Hippocampal formation (tissue), 2 donors: ENCODE measurements at places on chromosomes 16 and 17.
A peak's percentile ranks its signal among the peaks of the same experiment; 100 is the strongest.

GRCh38 chr17:63483655-63484575 lies 7.1 kb downstream of the ACE start:
- no peak for DNase-seq

- DNase-seq: no peak
Measured at GRCh38 chr16:73457851-73458250, 409.9 kb upstream of the ZFHX3 start.

DNA sequence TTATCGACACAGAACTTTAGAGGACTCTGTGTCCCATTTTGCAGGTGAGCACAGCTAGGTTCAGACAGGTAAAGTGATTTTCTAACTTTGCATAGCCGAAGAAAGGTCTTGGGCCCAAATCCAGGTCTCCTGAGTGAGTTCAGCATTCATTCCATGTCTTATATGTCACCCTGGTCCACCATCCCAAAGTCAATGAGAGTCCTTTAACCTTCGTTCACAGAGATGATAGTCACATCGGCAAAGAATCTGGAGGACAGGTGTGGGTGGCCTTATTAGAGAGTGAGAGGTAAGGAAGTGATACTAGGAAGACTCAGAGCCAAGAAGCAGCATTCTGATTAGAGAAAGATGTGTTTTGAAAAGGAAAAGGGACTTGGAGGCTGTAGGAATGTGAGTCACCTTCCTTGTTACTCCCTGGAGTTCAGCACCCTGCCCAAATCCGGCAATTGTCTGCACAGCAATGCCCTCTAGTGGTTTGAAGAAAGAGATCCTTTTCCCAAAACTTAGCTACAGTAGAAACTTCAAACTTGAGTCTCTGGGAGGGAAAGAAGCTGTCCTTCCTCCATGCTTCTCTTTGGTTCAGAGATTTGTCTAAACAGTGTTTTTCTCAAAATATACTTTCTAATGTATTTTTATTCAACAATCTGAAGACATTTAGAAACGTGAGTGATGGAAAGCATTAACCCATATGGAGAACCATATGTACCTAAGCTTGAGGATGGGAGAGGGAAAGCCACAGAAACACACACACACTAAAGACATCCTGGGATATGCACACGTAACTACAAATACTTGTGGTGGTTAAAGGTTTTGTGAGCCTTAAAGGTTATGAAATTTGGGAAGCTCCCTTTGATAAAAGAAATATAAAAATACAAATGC lies 96.4 kb upstream of the SHISA6 start:
- DNase-seq: peak; percentile 39

DNA sequence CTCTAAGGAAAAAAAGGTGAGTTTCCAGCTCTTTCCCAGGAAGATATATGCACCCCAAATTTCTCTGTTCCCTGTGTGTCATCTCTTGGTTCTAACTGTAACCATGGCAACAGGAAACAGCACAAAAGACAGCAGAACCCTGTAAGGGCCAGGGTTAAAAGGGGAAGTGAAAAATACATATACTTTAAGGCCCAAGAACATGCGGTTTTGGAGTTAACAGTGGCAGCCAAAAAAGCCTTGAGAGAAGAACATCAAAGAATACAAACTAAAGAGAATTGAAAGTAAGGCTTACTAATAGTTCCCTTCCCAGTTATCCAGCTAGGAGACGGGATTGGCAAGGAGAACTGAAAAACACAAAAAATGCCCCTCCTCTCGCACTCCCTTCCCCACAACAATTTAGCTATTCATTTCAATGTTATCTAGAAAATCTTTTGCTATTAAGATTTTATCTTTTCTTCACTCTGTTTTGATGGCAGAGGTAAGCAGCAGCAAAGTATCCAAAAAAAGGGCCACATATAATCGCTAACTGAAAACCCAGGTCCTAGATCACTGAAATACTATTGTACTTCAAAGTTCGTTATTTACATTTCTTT lies 1.5 kb downstream of the SPOP start:
- DNase-seq: no peak

DNA sequence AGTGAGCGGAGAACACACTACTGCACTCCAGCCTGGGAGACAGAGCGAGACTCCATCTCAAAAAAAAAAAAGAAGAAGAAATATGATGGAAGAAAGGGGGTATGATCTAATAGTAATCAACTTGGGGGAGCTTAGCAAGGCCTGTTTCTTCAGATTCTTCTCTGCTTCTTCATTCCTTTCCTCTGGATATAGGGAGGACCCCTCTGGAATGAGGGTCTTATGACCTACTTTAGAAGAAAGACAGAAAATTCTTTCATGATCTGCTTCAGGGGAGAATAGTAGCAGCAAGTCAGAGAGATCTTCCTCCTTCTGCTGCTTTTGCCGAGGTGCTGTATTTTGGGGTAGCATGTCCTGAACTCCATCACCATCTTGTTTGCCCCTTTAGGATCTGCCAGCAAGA lies 44.9 kb upstream of the ETV4 start:
- no peak for DNase-seq

GRCh38 chr17:82859431-82860403 lies 19.9 kb upstream of the ZNF750 start:
- peak; percentile 7 for DNase-seq

DNA sequence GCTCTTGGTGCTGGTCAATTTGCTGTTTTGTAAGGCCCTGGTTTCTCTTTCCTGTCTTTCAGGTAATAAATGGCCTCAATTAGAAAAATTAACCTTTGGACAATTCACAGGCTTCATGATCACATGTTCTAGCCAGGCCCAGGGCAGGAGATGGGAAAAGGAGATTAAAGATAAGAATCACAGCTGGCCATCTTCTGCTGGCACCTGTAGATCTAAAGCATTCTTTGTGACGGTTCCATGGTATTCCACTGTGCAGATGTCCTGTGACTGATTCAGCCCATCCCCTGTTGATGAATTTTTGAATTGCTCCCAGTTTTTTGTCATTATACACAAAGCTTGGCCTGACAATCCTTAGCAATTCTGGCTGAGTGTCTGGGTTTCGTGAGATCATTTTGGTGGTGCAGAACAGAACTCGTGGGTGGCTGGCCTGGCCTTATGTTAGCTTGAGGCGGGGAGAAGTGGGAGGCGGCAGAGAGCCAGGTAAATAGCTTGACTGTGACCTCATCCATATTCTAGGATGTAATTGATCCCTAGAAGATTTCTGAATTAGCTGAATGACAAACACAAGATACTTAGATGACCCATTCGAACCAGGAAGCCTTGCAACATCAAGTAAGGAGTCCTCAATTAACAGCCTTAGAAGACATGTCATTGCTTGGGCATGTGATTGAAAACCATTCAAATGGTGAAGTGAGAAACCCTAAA lies 14.1 kb downstream of the TMC5 start:
- no peak for DNase-seq

DNA sequence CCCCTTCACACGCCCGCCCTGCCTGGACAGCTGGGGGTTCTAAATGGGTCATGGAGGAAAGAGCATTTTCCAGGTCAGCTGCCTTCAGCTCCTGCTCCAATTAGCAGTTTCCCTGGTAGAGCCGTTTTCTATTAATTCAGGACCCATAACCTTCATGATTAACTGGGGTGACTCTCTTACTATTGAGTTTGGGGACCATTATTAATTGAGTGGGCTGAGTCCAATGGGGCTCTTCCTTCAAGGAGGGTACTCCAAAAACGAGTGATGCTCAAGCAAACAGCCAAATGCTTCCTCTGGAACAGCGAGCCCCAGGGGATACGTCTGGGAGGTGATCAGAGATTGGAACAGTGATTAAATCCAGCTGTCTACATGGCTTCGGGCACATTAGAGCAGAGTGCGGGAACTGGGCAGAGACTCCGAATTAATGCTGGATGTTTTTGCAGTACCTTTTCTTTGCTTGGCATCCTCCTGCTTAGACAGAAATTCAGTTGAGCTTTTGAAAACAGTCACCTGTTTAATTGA lies 68.1 kb upstream of the CACNG3 start:
- no peak for DNase-seq

DNA sequence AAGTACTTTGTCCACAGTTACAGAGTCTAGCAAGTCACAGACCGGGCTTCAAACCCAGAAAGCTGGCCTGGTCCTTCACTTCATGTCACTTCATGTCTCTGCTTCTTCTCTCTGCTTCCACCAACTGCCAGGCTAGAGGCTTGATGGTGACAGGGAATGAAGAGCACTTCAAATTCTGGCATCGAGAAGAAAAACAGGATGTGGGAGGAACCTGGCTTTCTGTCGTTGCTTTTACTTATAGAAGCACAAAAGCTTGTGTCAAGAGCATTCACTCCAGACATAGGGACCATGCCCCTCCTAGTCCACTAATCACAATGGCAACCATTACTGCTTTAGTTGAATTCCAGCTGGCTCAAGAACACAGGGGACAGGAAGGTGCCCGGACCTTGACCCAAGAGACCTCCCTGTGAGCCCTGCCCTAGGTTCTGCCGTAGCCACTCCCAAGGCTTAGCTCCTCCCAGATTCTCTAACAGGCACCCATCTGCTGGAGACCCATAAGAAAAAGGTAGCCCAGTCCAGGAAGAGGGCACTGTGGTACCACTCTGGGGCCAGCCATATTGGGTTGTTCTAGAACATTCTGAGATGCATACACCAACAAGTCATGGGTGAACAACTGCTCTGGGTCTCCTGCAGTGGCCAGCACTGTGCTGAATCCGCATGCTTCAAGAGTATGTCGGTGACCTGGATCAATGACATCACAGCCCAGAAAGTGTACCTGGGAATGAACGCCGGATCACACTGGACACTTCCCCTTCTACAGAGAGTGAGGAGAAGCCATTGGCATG lies 181.8 kb downstream of the C16orf95 start:
- DNase-seq: no peak

- DNase-seq: no peak
Measured at GRCh38 chr16:12016291-12016947, 39.9 kb downstream of the SNX29 start.

DNA sequence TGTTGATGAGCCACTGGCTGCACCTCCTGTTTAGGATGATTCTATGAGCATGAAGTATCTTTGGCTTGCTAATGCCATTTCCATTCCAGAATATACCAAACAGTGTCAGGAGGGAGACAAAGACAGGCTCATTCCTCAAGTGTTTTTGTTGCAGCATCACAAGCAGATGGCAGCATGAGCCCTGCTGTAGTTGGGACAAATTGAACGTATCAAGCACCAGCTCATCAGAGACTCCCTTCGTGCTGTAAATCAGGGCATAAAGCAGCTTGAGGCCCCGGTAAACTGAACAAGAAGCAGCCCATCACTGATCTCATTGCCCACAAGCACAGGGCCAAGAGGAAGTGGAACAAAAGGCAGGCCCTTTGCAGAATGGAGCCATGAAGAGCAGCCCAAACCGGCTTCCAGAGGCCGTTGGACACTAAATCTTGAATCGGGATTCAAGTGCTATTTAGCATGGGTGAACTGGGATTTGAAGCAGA lies 45.9 kb upstream of the HS3ST3A1 start:
- DNase-seq: peak; percentile 0

GRCh38 chr17:32732900-32733299 lies 144.0 kb downstream of the MYO1D start:
- no peak for DNase-seq

- peak; percentile 22 for DNase-seq
Measured at GRCh38 chr17:28613931-28614381, at the start of gene RSKR. Gene RSKR (minus strand): TSS chr17:28614185. CDS start chr17:28614161, 24 bp downstream.

DNA sequence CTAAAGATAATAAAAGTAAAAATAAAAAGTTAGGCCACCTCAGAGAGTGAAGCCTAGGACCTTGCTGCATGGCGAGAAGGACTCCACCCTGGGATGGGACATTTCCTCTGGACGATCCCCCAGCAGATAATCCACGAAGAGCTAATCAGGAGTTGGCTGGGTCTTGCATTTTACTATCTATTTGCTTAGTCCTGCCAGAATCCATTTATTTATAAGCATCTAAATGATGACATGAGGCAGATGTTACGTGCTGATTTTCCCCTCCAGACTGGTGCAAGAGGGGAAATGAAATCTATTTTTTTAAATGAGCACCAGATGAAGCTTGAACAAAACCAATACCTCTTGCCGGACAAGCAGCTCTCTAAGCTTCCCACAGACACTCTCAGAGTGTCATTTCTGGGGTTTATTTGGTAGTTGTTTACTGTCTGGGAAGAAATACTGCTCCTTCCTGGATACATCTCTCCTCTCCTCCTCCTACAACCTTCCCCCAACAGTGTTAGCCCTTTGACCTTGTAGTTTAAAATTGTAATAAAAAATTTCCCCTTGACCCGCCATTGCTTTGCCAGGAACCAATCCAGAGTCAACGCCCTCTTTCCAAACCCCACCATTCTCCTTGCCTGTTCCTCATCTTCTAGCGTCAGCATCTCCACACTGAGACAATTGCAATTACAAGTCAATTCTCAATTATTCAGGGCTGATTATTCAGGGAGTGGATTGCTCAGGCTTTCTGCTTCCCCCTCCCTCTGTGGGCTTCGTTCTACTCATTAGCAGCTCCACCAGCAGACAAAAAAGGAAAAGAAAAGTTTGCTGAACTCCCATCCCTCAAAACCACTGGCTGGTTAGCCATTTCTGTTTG lies 63.0 kb downstream of the GSG1L start:
- DNase-seq: no peak

- DNase-seq: no peak
Measured at GRCh38 chr16:63655846-63656245, 1466.0 kb downstream of the CDH11 start.

GRCh38 chr17:65776890-65777289 lies 215.4 kb upstream of the AXIN2 start:
- DNase-seq: no peak
